IPS DF 6.9 (cell line): ENCODE measurements at places on chromosomes 4 and X.

DNA sequence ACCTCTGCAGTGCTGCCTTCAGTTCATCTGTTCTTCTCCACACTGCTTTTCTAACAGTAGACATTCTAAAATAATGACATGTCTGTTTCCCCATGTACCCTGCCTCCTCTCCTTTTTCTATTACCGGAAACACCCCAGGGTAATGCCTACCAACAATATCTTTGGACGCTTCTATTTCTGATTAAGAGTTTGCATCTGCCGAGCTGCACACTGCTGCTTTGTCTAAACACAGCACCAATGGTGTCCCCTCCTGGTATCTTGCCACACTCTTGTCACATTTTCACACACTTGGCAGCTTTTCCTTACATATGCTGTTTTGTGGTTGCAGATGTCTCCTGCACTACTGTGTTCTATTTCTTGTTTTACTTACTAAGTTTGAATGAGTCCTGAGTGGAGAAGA, 288.8 kb downstream of the GRIA2 start:
- DNase-seq, result no peak

DNA sequence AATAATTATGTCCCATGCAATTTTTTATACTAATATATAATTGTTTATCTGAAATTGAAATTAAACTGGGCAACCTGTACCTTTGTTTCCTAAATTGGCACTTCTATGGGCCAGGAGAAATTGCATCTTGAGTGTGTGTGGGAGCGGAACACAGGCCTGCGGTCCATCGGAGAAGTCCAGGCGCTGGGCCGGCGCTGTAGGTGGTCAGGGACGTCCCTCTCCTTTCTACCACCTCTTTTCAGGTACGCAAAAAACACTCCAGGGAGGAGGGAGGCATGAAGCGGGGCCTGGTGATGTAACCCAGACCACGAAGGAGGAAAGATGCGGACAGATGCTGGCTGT, 717 bp downstream of the MGAT4D start:
- DNase-seq, result no peak

DNA sequence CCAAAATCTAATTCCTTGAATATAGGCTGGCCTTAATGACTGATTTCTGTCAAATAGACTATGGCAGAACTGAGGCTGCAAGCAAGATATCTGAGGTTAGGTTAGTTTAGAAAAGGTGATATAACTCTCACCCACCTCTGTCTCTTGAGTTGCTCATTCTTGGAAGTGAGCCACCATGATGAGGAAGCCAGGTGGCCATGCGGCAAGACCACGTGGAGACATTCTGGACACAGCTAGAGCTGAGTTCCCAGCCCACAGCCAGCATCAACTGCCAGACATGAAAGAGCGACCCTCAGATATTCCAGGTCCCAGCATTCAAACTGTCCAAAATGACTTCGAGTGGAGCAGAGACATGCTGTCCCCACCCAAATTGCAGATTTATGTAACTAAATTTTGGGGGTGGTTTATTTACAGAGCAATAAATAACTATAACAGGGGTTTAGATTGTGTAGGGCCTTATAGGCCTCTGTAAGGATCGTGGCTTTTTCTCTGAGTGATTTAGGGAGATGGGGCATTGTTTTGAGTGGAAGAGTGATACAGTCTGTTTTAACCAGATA, 33.7 kb downstream of the USP53 start:
- no peak for DNase-seq

- DNase-seq, result no peak
Measured at GRCh38 chr4:86908251-86908657, 16.0 kb upstream of the C4orf36 start.

- no peak for DNase-seq
Measured at GRCh38 chr4:75525910-75526309, 11.6 kb downstream of the THAP6 start.

- no peak for DNase-seq
Measured at GRCh38 chrX:16300831-16301230, 133.6 kb downstream of the MAGEB17 start.

GRCh38 chr4:176919631-176920030, 126.9 kb upstream of the VEGFC start:
- no peak for DNase-seq

- no peak for DNase-seq
Measured at GRCh38 chrX:69028006-69028760, 137.1 kb downstream of the PJA1 start.

DNA sequence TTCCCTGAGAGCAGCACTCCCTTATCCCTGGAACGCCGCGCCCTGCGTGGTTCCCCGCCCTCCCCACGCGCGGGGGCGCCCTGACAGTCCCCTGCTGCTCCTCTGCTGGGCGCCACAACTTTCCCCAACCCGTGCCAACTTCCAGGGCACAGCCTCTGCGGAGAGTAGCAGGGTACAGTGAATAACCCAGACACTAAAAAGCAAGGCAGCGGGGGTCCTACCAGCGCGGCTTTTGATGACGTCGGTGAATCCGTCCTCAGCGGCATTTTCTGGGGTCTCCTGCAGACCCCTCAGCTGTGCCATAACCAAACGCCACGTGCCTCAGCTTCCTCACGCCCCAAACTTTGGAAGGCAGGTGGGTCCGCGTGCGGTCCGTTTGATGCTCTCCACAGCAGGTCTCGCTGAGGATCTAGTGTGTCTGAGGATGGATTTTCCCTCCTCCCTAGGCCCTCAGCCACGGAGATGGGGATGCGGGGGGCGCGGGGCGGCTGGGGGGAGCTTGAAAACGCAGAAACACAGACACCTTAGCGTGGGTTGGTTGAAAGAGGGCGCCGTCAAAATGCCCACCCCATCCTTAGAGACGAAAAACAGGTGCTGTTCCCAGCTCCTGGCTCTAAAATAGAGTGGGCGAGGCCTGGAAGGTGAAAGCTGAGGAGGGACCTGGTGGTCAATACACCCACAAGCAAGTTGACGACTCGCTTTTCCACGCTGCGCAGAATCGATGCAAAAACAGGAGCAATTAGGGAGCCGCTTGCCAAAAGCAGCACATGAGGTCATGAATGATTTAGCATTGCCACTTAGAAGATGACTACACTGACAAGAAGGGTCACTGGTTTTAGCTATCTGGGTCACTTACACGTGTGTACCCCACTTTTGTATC, 405.6 kb downstream of the FAM47A start:
- no peak for DNase-seq

- DNase-seq, result no peak
Measured at GRCh38 chr4:47814618-47815295, 23.1 kb downstream of the CORIN start.

GRCh38 chr4:1499465-1499864, 93.2 kb upstream of the NKX1-1 start:
- no peak for DNase-seq

- no peak for DNase-seq
Measured at GRCh38 chrX:97096385-97096784, 212.7 kb downstream of the RPA4 start.

DNA sequence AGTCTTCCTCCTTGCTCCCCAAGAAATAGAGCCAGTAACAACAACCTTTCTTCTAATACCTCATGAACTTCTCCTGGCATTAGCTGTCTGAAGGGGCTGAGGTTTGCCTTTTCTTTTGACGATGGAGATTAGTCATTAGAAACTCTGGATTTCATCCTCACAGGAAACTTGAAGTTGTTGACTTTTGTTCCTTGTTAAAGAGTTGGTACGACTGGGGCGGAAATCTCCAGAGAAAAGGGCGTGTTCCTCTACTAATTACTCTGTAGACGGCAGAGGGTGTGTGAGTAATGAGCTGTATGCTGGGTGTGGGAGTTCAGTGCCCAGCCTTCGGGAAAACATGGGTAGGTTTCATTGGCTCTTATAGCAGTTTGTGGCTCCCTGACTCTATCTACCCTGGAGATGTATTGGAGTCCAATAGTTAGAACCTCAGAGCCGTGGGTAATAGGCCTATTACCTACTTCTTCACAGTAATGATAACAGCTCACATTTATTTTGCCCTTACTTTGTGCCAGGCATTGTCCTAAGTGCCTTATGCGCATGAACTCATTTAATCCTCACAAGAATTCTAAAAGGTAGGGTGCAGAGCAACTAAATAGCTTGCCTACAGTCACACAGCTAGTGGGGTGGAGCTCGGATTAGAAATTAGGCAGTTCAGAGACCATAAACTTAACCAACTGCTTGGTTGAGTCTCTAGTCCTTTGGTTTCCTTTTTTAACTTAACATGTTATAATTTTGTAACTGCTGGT, 23.4 kb downstream of the TMEM164 start:
- DNase-seq, result no peak

GRCh38 chr4:152729466-152729865, 49.7 kb upstream of the TMEM154 start:
- no peak for DNase-seq

GRCh38 chr4:139740531-139741041, 75.0 kb downstream of the MGST2 start:
- no peak for DNase-seq

DNA sequence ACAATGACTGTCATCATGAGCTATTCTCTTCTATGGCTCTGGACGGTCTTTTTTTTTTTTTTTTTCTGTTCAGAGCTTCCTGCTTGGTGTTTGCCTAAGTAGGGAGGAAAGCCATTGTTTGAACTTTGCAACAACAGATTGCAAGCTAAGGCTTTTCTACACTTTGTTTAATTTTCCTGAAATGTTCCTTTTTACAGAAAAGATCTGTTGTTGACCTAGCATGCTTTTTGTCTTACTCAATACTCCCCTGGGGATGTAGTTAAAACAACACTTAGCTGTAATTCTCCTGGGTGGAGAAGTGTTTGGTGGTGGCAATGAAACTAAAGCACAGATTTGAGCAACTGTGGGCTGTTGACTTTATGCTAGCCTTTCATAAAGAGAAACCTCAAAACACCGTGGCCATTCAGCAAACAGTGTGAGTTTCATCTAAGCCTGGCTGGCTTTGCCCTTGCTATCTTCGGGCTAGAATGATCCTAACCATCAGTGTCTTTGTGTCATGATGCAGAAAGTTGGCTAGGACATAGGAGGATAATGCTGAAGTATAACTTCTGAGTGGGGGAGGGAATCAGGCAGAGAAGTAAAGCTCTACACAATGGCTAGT, 110.5 kb downstream of the ANXA3 start:
- DNase-seq, result no peak

- DNase-seq, result no peak
Measured at GRCh38 chrX:45959567-45959966, 585.7 kb downstream of the ZNF674 start.
